Femur (tissue), 1 donor: ENCODE measurements at places on chromosomes 5 and 9.

GRCh38 chr5:84603568-84604185 lies 219.0 kb upstream of the EDIL3 start:
- peak; percentile 89 for DNase-seq

DNA sequence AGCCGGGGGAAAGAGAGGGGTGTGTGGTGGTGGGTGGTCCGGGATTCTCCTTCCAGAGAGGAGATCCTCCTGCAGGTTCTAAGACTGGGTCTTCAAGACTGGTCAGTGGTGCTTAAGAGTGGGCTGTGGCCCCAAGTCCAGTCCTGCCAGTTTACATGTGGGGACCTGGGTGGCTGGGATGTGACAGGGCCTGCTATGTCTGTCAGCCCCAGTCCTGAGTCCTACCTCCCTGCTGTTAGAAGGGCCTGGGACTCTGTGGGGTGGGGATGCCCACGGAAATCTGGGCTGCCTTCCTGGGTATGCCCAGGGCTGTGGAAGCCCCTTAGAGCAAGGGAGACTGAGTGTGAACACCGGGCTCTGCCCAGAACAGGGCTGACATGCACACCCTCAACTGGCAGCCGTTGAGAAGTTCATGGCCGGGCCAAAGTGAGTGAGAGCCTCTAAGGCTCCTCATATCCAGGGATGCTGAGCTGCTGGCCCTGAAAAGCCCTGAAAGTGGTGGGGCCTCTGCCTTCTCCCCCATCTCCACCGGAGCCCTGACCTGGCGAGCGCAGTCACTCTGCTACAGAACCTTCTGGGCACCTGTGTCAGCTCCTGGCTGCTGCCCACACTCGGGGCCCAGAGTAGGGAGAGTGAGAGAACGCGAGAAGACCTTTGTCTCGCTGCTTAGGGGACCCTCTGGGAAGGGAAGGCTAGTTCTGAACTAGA lies 1.7 kb downstream of the PHF2 start:
- no peak for DNase-seq

DNA sequence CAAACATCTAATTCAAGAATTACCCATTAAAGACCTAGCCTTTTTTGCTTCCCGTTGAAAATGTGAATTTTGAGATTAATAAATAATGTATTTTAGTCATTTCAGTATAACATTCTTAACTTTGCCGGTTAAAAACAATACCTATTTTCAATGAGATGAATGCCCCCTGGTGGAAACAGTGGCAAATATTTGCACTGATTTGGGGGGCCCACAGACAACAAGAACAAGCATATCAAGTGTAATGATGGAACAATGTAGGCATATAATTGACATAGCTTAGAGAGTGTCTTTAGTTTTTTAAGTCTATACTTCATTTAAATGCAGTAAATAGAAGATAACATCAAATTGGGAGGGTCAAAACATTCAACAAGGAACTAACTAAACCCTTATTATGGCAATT lies 111.9 kb downstream of the NTRK2 start:
- no peak for DNase-seq

GRCh38 chr9:15306068-15306756 lies 804 bp downstream of the TTC39B start:
- peak; percentile 64 for DNase-seq

GRCh38 chr5:55583578-55583977 lies 48.8 kb upstream of the PLPP1 start:
- no peak for DNase-seq
